CD4-positive, CD25-positive, alpha-beta regulatory T cell (primary cell): ENCODE measurements at places on chromosomes 2 and 18.

DNA sequence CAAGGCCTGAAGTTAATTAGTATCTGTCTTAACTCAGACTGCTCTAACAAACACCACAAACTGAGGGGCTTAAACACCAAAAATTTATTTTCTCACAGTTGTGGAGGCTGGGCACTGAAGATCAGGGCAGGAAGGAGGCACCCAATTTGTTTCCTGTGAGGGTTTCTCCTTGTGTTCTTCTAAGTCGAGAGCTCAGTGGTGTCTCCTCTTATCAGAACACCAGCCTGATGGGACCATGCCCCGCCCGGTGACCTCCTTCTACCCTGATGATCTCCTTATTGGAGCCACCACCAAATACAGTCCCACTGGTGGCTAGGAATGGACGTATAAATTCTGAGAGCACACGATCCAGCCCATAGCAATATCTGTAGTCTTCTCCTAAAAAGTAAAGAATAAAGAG, 20.5 kb downstream of the TMEM18 start:
- no peak for DNase-seq

DNA sequence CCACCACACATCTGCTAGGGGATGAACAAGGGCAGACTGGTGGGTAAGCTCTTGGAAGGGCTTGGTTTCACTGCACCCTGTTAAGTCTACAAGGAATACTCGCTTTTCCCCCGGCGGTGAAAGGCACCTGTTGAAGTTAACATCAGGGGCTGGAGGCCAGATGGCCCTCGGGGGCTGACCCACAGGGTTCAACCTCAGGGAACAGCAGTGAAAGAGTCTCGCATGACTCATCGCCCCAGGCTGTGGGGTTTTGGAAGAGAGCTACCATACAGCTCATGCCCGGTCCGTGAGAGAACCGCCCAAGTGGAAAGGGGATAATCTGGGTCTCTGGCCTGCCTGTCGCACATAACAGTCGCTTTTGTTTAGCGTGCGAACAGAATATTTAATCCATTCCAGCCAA, 748.0 kb downstream of the DPP10 start:
- no peak for DNase-seq

DNA sequence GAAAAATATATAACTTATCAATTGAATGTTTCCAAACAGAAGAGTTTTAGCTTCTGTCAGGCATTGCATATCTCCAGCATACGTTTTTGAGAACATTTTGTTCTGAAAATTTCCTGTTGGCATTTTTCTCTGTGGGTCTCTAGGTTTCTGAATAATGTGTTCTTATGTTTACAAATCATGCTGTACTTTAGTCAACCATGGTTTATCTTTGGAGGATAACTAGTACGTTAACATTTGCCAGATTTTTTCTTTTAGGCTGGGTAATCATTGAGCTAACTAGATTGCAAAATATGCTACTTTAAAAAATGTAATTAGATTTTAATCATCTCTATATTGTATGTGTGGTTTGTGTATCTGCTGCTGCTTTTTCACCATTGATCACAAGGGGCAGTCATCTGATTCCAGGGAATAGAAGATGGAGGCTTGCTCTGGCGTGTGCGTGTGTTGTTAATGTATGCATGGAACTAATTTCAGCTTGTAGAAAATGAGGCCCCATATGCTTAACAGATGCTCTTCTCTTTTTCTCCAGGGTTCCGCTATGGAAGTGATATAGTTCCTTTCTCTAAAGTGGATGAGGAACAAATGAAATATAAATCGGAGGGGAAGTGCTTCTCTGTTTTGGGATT, 21.3 kb downstream of the XRCC5 start:
- DNase-seq = no peak

- no peak for DNase-seq
Measured at GRCh38 chr2:152238016-152238415, 62.5 kb upstream of the STAM2 start.

- no peak for DNase-seq
Measured at GRCh38 chr18:3626929-3627458, 177.0 kb downstream of the TGIF1 start.

GRCh38 chr2:64362562-64363026, 91.4 kb upstream of the LGALSL start:
- no peak for DNase-seq

- no peak for DNase-seq
Measured at GRCh38 chr18:44735096-44735495, 54.4 kb downstream of the SETBP1 start.

GRCh38 chr2:97677480-97677879, 8.0 kb downstream of the C2orf92 start:
- no peak for DNase-seq

GRCh38 chr2:237695201-237695780, 67.9 kb downstream of the LRRFIP1 start:
- DNase-seq = peak; percentile 57

DNA sequence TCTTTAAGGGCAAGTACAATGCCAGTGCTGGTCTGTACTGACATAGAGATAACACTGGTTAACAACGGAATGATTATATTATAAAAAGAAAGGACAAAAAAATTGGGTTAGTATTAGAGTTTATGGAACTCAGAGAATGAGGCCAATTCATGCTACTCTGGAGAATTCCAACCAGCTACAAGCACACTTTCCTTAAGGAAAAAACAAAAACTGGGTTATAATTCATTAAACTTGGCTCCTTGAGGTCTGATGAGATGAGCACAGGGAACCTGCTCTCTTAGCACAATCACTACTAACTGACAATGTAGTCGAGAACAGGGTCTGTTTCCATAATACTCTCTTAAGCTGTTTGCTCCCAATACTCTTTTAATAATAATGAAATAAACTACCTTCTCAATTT, 165.3 kb downstream of the NRXN1 start:
- no peak for DNase-seq

GRCh38 chr2:239726091-239726591, 299.0 kb downstream of the NDUFA10 start:
- no peak for DNase-seq

DNA sequence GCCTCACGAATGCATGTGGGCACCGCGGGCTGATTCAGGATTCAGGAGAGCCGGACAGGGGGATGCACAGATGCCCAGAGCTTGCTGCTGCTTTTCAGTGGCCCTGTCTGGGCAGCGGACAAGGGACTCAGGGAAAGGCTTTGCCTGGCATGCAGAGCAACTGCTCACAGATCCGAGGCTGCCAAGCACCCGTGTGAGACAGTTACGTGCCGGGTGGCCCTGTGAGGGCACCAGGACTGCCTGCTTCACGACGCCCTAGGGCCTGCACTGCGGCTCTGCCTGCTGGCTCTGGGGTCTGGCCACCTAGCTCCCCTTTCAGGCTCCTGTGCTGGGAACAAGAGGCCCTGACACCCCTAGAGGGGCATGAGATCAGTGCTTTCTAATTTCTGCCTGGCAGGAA, 221.4 kb upstream of the PXDN start:
- no peak for DNase-seq

DNA sequence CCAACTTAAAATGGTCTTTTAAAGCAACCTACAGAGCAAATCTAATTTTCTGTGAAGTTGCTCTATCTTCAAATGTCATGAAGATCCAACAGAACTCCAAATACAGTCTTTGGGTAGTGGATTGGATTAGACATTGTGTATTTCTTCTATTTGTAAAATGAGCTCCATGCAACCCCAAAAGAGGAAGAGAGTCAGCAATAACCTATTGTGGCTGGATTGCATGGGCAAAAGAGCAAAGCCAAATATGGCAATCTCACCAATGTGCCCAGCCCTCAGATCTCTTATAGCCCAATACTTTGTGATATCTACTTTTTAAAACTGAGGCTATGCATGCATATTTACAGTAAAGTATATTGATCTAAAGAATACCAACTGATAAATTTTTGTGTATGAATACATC, 146.3 kb downstream of the TXNL1 start:
- DNase-seq = no peak

DNA sequence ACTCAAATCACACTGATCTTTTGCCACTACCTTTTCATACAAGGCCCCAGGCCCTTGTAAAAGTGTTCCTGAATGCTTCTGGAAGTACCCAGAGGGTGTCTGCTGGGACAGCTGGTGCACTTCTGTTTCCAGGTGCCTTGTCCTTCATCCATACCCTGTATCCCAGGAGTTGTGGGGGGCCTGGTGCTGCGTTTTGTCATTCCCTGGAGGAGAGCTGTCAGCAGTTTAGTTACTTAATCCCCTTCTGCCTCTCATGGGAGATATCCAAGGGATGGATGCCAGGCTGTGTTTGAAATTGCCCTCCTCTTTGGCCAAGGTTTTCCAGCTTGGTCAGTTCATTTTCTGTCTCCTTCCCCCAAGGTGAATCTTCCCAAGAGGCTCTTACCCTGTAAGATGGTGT, 158.3 kb downstream of the WDSUB1 start:
- DNase-seq = no peak

GRCh38 chr2:111135910-111136297, 15.2 kb downstream of the BCL2L11 start:
- DNase-seq = no peak

- no peak for DNase-seq
Measured at GRCh38 chr2:7730449-7730848, 813.2 kb downstream of the RNF144A start.

DNA sequence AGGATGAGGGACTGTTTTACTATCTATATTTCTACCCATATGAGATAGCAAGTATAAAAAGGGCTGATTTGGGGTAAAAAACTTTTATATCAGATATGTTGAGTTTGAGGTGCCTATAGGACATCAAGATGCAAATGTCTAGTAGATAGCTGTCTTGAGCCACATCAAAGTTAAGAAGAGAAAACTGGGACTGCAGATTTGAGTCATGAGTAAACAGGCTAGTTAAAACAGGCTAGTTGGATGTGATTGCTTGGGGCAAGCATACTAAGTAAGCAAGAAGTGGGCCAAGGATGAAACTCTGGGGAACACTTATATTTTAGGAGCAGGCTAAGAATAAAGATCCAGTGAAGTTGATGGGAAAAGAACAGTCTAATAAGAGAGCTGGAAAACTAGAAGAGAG, 2.8 kb upstream of the SCRN3 start:
- no peak for DNase-seq

GRCh38 chr18:48835119-48835518, 115.6 kb downstream of the SMAD7 start:
- DNase-seq = no peak

- no peak for DNase-seq
Measured at GRCh38 chr2:43329637-43330036, 103.2 kb upstream of the ZFP36L2 start.

DNA sequence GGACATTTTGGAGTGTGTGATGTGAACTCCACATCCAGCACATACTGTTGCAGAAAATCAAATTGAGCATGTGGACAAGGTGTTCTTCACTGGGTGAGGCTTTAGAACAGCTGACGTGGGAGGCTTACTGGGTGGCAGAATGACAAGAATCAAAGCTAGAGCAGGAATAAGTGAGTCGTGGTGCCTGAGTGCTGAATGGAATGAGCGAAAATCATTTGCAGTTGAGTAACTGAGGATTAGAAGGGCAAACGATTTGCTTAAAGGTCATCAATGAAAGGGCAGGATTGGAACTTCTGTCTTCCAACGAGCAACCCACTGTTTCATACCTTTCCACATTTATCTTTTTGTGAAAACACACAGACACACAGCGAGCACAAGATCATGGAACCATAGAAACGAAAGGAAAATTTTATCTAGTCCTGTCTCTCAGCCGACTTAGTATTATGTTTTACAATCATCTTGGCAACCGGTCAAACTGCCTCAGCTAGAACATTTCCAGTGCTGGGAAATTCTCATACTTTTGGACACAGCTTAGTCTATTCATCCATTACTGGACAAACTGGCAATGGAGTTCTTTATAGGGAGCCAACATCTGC, 7.2 kb upstream of the DAW1 start:
- DNase-seq = no peak

- DNase-seq = no peak
Measured at GRCh38 chr2:207938886-207939285, 86.4 kb downstream of the PLEKHM3 start.

GRCh38 chr18:26763446-26764110, 101.9 kb downstream of the AQP4 start:
- DNase-seq = no peak

DNA sequence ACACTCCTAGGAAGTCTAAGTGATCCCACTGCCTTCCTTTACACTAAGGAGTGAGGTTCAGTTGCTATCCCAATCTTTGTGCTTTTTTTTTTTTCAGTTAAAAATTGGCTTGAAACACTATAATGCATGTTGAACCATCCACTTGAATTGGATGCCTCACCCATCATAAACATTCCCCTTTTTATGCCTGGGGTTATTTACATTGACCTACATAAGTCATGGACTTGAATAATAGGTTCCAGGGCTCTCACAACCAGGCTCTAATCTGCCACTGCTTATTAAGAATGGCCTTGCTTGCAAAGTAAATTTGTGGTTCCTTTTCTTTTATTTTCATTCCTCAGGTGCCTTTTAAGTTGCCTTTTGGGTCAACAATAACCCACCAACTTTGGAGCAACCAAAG, 236.1 kb upstream of the MEIS1 start:
- DNase-seq = no peak

GRCh38 chr2:6916736-6917070, 509 bp upstream of the RNF144A start:
- no peak for DNase-seq

- DNase-seq = no peak
Measured at GRCh38 chr18:59650266-59650820, 46.9 kb downstream of the CCBE1 start.

GRCh38 chr2:127106457-127106990, 430 bp downstream of the BIN1 start:
- DNase-seq = peak; percentile 21

- DNase-seq = no peak
Measured at GRCh38 chr2:190526105-190526750, 8.3 kb downstream of the NEMP2 start.

GRCh38 chr2:232779934-232780333, 3.6 kb upstream of the KCNJ13 start:
- DNase-seq = no peak

GRCh38 chr2:209391776-209392401, 32.0 kb upstream of the MAP2 start:
- no peak for DNase-seq

DNA sequence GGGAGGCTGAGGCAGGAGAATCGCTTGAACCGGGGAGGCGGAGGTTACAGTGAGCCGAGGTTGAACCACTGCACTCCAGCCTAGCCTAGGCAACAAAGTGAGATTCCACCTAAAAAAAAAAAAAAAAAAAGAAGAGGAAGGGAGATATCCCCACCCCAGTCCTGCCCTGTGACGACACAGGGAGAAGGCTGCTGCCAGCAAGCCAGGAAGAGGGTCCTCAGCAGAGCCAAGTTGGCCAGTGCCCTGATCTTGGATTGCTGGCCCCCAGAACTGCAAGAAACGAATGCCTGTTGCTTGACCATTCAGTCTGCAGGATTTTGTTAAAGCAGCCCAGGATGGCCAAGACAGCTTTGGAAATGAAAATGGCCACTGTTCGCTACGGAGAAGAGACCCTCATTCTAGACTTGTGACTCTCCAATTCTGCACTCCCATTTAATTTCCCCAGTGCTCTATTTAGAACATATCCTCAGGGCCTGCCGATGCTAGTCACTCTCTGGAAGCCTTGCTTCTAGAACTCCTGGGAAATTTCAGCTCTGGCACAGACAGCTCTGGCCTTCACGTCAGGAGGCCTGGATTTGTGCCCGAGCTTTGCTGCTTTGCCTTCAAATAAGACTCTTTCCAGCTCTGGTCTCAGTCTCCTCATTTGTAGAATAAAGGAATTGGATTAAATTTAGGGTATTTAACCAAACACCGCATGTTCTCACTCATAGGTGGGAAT, 15.7 kb upstream of the AMMECR1L start:
- DNase-seq = no peak
